Activated T-helper 1 cell treated with anti-CD3 and anti-CD28 coated beads, Interleukin-12 subunit alpha, Interleukin-12 subunit beta, Interleukin-2, Interleukin-4 antibody, amounts not matched to agents 30 ng/mL and 10 ng/mL and 1 ng/mL, durations not matched to agents 14 hours and 24 hours and 36 hours (primary cell): ENCODE measurements at places on chromosomes 12 and 14. TPM values are rescaled to one million over a fixed set of nuclear protein-coding genes. Genes with fewer than 3 reads are reported as not detected.

DAO gene
- not detected in 2 replicates for total RNA-seq

CCDC38 gene
- total RNA-seq, result not detected in 2 replicates

AICDA gene
- not detected in 2 replicates for total RNA-seq

BEGAIN gene
- total RNA-seq, result 2.5 and 2.8 TPM in 2 replicates

OR4Q3 gene
- total RNA-seq, result not detected in 2 replicates

CIDEB gene
- 18.1 and 18.7 TPM in 2 replicates for total RNA-seq
